Stimulated activated CD4-positive, alpha-beta T cell treated with anti-CD3 and anti-CD28 coated beads, Interleukin-1b, Interleukin-23, amount 100 ng/mL, for 1 hour (primary cell): ENCODE measurements at places on chromosomes 16 and 17.

GRCh38 chr17:73027130-73027741 is 65.3 kb downstream of the SLC39A11 start:
- no peak for DNase-seq

GRCh38 chr16:77277141-77277540 is 77.9 kb downstream of the SYCE1L start:
- DNase-seq = no peak

GRCh38 chr17:68613739-68614298 is 12.7 kb upstream of the FAM20A start:
- no peak for DNase-seq

GRCh38 chr16:88857728-88858339 is 907 bp downstream of the TRAPPC2L start:
- DNase-seq = peak; percentile 26

DNA sequence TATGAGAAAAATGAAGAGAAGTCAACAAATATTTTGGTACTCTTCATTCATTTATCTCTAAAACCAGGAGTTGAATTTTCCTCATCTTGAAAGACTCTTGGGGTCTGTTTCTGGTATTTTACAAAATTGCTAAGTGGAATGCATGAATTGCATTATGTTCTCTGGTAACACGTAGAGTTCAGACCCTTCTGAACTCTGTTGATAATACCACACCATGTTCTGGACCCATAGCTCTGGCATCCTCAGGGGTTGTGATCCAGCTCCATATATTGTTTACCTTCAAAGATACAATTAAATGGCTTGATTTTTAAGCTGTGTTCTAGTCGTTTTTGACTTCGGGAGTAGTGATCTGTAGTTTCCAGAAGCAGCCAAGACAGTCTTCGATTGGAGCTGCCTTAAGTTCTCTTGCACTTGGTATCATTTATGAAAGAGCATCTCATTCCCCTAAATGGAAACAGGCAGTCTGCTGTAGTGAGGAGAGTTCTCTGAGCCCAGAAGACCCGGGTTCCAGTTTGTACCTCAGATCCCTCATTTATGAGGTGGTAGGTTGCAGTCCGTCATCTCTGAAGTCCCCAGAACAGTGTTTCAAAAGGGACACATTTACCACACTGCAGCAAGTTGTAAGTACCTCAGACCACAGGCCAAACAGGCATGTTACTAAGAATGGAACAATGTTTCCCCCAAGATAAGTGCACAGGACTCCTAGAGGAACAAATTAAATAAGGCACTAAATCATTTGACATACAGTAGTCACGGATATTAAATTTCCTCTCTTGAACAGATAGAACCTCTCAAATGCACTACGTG is 9.6 kb downstream of the PSMD7 start:
- no peak for DNase-seq

GRCh38 chr16:55508941-55509931 is at the start of gene LPCAT2:
TSS of gene LPCAT2 (plus strand) at chr16:55509072. CDS start at chr16:55509182, 110 bp downstream.
- DNase-seq = peak; percentile 19

GRCh38 chr16:11973070-11973469 is 3.5 kb upstream of the SNX29 start:
- DNase-seq = no peak

DNA sequence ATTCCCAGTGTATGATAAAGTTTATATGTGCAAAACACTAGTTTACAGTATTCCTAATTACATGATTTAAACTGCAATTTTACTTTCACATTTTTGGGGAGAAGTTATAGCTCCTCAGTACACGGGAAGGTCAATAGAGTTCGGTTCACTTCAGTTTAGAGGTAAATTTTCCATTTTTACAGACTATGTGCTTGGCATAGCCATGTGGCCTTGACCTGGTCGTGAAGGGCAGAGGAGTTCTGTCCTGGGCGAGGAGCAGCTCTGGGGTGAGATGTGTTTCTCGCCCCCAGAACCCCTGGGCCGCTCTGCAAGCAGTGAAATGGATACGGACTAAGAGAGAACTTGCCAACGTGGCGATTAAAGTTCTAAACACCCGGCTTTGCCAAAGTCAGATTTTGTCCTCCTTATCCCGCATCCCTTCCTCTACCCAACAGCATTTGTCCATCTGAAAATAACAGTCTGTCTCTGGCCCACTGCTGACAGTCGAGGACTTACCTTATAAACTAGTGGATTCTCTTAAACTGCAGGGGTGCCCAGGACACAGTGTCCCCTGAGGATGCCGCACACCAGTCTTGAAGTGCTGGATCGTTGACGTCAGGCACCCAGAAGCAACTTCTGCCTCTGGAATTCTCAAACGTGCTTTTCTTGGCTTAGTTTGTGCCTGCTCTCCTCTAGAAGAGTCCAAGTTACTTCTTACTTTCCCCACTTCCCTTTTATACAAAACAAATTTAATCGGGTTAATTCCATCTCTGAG is 1.5 kb upstream of the SIAH1 start:
- DNase-seq = no peak

DNA sequence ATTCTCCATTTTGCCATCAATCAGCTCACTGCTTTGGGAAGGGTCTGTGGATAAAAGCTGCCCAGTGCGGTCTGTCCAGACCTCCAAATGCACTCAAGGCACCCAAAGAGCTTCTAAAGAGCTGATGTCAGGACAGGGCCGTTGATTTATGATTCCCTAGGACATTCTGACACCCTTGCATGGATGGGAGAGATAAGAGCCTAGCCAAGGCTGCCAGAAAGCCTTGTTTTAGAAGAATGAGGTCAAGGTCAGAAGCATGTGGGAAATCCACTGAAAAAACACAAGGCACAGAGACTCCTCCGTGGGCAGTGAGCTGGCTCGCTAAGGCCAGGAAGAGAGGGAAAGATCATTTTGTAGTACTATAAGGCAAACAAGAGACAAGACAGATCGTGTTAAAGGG is 214.0 kb downstream of the CDH11 start:
- DNase-seq = no peak

GRCh38 chr16:23052908-23053580 is 96.2 kb downstream of the USP31 start:
- no peak for DNase-seq

DNA sequence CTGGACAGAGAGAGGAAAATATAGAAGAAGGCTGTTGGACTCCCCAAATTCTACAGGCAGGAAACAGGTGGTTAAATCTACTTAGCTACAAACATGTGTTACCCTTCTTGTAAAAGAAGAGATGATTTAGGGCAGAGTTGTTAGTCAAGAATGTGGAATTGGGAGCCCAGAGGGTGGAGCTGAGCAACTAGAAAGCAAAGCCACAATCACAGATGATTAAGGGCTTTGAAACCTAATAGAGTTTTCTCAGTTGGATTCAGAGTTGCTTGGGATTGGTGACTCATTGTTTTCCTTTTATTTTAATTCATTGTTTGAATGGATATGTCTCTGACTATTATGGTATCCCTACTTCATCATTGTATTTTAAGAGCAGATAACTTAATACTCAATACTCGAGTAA is 6.2 kb downstream of the ACSM5 start:
- no peak for DNase-seq

DNA sequence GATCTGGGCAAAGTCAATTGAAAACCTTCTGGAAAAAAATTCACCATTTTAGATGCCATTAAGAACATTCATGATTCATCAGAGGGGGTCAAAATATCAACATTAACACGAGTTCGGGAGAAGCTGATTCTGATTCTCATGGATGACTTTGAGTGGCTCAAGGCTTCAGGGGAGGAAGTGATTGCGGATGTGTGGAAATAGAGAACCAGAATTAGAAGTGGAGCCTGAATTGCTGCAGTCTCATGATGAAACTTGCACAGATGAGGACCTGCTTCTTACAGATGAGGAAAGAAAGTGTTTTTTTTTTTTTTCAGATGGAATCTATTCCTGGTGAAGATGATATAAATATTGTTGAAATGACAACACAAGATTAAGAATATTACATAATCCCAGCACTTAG is 12.9 kb downstream of the ITGAX start:
- no peak for DNase-seq

DNA sequence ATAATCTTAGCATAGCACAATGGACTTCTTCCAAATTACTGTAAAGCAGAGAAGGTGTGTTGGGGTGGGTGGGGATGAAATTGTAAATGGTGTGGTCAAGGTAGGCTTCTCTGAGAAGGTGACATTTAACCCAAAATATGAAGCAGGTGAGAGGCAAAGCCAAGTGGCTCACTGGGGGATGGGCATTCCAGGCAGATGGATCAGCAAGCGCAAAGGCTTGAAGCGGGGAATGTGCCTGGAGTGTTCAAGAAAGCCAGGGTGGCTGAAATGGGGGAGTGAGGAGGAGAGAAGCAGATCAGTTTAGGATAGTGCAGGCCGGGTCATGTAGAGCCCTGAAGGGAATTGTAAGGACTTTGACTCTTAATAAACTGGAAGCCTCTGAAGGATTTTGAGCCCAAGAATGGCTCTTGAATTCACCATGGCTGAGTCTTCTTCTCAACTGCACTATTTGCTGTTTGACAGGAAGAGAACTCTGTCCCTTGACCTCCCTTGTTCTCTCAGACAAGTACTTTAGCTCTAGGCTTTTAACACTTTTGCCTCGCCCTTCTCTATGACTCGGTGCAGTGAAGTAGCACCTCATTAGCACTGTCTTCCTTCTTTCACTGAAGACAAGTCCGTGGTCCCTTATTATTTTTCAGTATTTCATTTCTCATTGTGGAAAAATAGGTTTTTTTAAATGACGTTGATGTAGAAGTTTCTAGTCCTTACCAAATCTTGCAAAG is 14.7 kb downstream of the CACNG3 start:
- DNase-seq = no peak

DNA sequence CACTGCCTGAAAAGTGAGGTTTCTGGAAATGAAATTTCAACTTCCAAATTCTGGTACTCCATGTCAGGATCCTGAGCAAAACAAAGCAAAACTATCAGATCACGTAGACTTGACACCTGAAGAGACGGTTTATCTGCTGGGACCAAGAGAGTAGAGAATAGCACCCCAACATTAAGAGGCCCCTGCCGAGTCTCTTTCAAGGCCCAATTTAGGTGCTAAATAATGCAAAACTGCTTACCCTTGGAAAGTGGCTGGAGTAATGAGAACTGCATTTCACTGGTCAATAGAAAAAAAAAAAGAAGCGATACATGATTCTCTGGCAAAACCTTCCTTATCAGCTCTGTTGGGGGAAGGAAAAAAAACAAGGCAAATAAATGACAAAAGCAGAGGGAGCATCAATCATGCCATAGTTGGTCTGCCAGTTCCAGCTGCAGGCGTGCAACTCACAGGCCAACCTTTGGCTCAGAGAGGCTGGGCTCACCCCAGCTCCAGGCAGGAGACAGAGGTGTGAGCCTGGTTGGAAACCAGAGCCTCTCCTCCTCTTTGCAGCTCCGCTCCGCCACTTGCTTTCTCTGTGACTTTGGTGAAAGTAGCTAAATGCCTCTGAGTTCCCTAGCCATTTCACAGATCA is 595.2 kb downstream of the TOX3 start:
- DNase-seq = no peak

DNA sequence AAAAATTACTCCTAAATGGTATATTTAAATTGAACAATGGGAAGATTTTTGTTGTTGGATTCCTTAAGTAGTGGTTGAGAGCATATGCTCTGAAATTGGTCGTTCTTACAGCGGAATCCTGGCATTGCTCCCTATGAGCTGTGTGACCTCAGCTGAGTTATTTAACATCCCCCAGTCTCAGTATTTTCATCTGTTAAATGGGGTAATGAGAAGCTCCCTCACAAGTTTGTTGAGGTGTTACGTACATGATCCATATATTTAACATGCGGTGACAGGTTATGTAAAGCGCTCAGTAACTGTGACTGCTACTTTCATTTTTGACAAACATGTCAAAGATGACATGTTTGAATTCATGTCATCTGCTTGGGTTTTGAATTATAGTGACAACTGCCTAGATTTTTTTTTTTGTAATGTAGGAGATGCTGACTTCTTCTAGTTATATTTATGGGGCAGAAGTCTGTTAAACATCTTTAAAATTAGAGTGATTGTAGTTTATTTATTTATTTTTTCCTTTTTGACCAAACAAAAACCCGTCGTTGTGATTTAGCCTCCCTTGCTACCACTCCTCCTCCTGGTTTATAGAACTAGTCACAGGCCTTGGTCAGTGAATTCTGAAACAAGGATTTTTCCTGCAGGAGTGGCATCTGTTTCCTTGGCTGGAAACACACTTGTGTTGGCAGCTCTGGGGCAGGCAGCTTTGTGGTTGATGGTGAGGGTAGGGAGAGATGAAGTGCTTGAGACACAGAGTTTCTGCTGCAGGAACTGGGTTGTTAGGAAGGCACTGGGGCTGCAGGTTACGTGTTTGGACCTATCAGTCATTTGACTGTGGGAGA is 268.8 kb downstream of the SNX29 start:
- DNase-seq = no peak

GRCh38 chr17:78133179-78133951 is 2.8 kb downstream of the TMC8 start:
- no peak for DNase-seq

DNA sequence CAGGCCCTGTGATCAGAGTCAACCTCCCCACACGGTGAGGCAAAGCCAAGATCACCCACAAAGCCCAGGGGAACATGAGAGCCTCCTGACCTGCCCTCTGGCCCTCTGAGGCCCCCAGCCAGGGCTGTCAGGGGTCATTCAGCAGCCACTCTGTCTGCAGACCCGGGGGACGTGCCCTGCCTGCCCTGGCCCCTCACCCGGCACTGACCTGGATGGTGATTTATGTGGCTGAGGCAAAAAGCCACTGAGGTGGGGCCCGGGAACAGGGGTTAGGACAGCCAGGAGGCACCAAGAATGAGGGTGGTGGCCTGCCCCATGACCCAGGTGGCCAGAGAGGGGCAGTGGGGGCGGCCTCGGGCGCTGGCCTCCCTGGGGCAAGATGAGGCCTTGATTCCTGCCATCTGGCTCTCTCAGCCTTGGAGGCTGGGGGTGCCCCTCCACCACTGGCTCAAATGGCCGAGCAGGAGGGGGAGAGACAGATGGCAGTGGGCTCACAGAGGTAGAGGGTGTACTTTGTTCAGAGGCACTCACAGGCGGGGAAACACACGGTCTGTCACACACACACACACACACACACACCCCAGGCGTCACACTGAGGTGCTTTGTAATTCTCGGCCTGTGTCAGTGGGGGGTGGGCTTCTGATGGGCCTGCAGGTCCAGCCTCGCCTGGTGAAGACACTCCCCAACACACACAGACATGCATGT is 174.0 kb upstream of the GSE1 start:
- no peak for DNase-seq

DNA sequence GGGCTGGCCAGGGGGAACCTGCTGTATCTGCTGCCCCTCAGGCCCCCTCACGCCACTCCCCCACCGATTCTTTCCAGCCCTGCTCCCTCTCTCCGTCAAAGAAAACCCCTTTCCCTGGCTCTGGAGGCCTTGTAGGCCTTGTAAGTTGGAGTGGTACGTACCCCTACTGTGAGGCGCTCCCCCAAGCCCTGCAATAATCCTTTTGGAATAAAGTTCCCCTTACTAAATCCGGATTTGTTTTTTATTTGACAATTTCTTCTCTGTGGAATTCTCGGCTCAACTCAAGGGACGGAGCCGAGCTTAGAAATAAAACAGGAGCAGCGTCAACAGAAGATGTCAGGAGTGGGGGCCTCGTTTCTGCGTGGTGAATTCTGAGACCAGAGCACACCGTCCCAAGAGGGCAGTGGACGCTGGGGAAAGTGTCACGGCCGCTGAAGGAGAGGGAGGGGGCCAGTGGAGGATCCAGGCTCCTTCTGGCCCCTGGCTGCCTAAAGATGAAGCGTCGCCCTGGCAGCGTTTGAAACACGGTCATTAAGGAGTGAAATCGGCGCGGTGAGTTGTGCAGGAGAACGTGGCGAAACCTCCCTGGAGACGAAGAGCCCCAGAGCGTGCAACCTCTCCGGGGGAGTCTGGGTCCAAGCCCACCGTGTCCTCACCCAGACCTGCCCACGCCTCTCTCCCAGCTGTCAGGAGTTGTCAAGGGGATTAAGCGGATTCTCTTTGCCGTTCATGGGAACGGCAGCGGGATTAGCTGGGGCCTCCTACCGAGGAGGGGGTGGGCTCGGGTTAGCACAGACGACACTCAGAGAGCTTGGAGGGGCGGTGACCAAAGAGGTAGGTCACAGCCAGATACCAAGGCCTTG is 47.0 kb downstream of the SLC7A5 start:
- DNase-seq = no peak
